Stimulated activated CD4-positive, alpha-beta T cell treated with anti-CD3 and anti-CD28 coated beads, Interleukin-4, amount 100 ng/mL, for 24 hours (primary cell): ENCODE measurements at places on chromosomes 4 and X.

- DNase-seq = no peak
Measured at GRCh38 chr4:155392481-155393184, 15.9 kb upstream of the MAP9 start.

DNA sequence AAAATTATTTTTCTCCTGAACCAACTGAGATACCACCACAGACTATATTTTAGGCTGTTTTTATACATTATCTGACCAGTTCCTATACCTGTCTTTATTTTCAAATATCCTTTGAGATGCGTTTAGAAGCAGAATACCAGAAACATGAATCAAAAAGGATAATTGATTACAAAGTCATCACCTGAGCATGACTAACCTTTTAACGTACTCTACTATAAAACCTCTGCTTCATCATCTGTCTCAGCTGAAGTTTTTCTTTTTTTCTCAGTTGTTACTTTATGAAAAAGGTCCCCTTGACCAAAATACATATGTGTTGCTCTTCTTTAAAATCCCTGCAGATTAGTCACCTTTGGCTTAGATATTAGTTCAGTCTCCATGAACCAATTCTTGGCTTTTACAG lies 109.8 kb downstream of the AMMECR1 start:
- no peak for DNase-seq

- no peak for DNase-seq
Measured at GRCh38 chr4:95093460-95093859, 335.7 kb downstream of the BMPR1B start.

GRCh38 chr4:39544580-39545315 lies 17.5 kb upstream of the UGDH start:
- DNase-seq = no peak

DNA sequence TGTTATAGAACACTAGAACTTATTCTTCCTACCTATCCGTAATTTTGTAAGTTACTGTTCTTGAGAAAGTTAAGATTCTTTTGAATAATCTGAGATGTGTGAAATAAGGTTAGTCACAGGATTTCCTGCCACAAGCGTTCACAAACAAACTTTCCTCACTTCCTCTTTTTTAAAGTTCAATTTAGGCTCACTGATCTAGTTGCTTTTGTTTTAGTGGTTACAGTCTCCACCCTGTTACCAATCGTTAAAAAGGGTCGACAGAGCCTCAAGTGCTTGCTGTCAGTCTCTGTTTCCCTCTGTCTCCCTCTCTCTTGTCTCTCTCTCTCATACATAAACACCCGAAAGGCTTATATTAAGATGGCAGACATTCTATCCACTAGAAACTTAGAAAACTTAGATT lies 35.9 kb upstream of the STK26 start:
- no peak for DNase-seq

DNA sequence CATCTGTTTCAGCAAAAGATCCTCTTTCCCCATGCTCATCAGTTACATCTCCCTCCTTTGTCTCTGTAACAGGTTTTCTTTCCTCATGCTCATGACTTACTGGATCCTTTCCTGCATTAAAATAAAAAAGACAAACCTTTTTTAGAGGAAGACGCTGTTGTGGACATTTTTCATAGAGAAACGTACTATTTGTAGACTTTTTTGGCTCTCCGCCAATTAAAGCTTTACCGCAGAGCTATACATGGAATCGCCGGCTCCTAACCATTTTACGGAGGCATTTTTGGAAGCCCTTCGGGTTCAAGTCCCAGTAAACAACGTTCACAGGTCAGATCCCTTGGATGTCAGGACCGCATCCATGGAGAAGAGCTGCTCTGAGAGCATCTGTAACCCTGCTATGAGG lies 1.3 kb downstream of the FAM9C start:
- DNase-seq = no peak

GRCh38 chr4:128868758-128869157 lies 59.3 kb downstream of the JADE1 start:
- no peak for DNase-seq

GRCh38 chr4:76744241-76744921 lies 153.6 kb downstream of the SOWAHB start:
- no peak for DNase-seq

DNA sequence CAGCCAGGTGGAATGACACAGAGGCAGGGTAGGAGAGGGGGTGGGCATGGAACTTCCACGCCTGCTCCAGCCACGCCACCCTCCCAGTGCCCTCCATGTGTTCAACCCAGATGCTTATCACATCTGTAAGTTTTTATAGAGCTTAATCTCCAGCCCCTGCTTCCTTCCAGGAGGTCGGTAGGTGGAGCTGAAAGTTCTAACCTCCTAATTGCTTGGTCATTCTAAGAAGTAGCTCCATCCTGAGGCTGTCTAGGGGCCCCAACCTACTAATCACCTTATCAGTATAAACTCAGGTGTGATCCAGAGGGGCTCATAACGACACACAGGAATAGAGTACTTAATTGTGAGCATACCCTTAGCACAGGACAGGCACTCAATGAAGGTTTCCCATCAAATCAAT lies 18.3 kb downstream of the QDPR start:
- DNase-seq = no peak

DNA sequence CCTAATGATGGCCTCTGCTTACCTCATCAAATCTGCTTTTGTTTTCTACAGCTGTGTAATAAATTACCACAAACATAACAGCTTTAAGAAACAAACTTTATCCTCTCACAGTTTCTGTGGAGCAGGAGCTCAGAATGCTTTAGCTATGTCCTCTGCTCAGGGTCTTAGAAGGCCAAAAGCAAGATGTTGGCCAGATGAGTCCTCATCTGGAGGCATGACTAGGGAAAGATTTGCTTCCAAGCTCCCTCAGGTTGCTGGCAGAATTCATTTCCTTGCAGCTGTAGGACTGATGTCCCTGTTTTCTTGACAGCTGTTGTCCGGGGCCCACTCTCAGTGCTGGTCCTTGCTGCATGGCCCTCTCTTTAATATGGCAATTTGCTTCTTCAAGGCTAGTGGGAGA lies 116.7 kb upstream of the PDE5A start:
- DNase-seq = no peak

- DNase-seq = no peak
Measured at GRCh38 chr4:48195374-48195773, 61.3 kb upstream of the TXK start.

DNA sequence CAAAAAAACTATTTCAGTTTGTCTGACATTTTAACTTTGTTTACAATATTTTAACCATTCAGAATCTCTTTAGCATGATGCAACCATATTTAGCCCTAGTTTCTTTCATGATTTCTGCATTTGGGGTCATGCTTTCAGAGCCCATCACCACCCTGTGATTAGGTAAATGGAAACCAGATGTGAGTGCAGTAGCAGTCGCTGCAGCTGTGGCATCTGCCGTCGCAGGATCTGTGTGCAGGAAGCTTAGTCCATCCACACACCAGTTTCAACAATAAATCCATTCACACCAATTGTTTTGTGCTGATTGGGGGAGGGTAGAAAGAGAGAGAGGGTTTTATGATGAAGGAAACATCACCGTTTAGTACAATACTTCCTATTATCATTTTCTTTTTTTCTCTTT lies 130.5 kb downstream of the CPEB2 start:
- no peak for DNase-seq

GRCh38 chr4:182343453-182343852 lies 100.3 kb downstream of the TENM3 start:
- no peak for DNase-seq

GRCh38 chr4:142386449-142386848 lies 459.7 kb downstream of the INPP4B start:
- DNase-seq = no peak

GRCh38 chr4:1819284-1819683 lies 26.2 kb downstream of the FGFR3 start:
- no peak for DNase-seq

DNA sequence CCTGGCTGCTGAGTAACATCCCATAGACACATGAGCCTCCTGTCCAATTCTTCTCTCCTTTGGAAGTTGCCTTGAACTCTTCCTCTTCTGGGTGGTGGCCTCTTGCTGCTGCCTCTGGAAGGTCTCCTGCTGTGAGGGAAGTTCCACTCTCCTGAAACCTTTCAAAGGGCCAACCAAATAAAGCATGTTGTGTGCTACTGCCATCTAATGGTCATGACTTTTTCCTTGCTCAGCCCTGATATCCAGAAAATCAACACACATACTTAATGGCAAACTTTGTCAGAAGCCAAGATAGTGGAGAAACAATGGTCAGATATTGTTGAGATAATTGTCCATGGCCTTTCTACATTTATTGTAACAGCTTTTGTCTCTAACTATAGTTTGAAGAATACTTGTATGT lies 19.1 kb upstream of the ZXDA start:
- no peak for DNase-seq

DNA sequence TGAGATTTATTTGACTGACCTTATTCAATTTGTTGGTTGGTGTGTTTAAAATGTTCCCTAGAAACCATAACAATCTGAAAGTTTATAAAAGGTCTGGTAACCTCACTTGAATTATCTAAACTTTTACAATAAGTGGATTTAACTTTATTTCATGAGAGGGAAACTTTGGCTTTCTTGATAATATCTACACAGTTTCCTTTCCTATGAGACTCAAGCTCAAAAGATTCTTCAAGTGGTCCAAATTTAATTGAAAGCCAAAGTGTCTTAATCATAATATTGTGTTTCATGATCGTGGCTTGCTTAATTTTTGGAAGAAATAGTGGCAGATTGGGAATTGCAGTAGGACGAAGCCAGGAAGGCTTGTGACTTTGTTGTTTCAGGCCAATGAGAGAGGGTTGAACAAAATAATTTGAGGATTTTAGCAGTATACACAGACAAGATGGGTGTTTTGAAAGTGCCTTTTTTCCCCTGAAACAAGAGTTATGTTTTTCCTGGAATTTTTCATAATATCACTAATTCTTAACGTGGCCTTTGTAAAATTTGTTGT lies 55.0 kb downstream of the PHEX start:
- no peak for DNase-seq

DNA sequence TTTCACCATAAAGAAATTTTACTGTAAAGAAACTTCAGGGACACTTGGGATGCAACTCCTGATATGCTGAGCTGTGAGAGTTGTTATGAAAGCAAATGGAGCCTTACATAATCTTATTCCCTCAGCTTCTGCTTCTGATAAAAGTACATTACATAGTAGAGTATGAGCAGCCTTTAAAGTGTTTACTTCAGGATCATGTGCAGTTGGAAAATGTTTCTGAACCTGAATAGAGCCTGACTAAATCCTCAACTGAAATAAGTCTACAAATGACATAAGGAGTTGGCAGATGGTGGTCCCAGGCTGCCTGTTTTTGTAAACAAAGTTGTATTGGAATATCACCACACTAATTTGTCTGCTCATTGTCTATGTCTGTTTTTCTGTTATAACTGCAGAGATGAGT lies 19.3 kb downstream of the RASSF6 start:
- no peak for DNase-seq

DNA sequence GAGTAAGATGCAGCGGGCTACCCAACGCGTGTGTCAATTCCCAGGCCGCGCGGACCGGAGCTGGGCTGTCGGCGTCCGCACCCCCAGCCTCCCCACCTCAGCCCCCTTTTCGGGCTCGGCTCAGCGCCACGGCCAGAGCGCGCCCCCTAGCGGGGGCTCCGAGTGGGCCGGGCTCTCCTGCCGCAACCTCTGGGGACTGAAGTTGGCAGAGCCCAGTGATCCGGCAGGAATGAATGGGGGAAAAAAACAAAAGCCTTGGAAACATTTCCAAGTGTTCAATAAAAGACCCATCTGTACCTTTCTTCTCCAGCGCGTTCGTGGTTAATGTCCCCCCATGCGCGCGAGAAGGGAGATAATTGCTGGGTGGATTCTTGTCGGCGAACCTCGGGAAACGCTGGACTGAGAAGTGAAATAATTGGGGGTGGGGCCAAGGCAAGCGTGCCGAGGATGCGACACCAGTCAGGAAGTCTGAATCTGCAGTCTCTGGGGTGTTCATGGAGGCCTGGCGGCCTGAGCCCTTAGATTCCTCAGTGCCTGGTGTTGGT lies 5.2 kb upstream of the ARX start:
- peak; percentile 15 for DNase-seq

- DNase-seq = no peak
Measured at GRCh38 chr4:186345184-186345583, 79.2 kb downstream of the F11 start.

- no peak for DNase-seq
Measured at GRCh38 chrX:15241301-15241700, 28.6 kb downstream of the ASB9 start.

- DNase-seq = no peak
Measured at GRCh38 chrX:71525316-71525715, 7.6 kb upstream of the OGT start.

GRCh38 chr4:153472122-153473037 lies 6.2 kb downstream of the TMEM131L start:
- no peak for DNase-seq

- DNase-seq = no peak
Measured at GRCh38 chr4:15515106-15515505, 45.4 kb downstream of the CC2D2A start.

- no peak for DNase-seq
Measured at GRCh38 chr4:33998291-33998690, 2246.0 kb downstream of the ARAP2 start.

- DNase-seq = no peak
Measured at GRCh38 chr4:152738827-152739226, 40.7 kb downstream of the TIGD4 start.

- peak; percentile 60 for DNase-seq
Measured at GRCh38 chr4:184237612-184238011, 19.9 kb upstream of the ENPP6 start.

- no peak for DNase-seq
Measured at GRCh38 chr4:76515975-76516843, 81.2 kb downstream of the SHROOM3 start.

DNA sequence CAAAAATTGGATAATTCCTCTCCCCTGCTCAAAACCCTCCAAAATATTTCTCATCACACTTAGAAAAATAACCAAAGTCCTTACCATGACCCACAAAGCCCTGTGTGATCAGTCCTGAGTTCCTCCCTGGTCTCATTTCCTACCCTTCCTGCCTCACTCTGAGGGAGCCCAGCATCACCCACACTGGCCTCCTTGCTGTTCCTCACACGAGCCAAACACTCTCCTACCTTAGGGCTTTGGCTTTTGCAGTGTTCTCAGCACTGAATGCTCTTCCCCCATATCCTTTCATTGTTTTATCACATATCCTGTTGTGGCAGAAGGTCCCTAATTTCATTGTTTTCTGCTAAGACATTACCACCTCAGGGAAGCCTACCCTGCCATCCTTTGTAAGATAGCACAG lies 12.2 kb downstream of the MGAT4D start:
- DNase-seq = no peak

DNA sequence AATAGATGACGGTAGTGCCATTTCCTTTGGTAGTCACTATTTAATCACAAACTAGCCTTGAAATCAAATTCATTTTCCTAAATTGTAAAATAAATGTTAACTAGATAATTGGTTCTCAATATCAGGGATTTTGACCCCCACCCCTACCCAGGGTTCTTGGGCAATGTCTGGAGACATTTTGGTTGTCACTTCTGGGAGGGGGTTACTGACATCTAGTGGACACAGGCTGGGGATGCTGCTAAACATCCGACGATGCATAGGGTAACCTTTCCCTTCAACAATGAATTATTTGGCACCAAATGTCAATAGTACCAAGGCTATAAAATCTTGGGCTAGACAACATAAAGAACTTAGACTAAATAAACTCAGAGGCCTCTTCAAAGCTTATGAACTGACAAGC lies 285.8 kb upstream of the TRPC5 start:
- no peak for DNase-seq
